ENCODE measurements at places on chromosomes 11 and 22. TPM values are rescaled to one million over a fixed set of nuclear protein-coding genes. Genes with fewer than 3 reads are reported as not detected.
A peak's percentile ranks its signal among the peaks of the same experiment; 100 is the strongest.

SGSM1 gene
- polyA plus RNA-seq = 0.03 TPM

- DNase-seq = no peak
- H3K27ac ChIP-seq = no peak overlapping the region
- H3K27me3 ChIP-seq = no peaks in the 10 kb centered on the region
- no peaks in the 10 kb centered on the region for H3K36me3 ChIP-seq
Measured at GRCh38 chr11:66919923-66920322, 38.3 kb downstream of the PC start.

DNA sequence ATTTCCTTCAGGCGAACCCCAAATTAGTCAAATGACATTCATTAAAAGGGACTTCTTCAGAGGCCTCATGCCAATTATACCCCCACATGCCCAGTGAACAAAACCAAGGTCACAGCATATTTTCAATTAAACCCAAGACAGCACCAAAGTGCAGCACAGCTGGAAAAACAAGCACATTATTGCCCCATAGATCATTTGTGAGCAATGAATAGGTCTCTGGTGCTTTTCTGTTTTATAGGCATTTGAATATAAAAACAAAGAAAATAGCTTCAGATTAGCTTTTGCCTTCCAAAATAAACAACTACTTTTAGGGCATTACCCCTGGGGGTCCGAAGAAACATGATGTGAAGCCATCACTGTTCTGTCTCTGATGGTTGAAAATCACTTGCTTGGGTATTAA lies 1319.9 kb downstream of the LRRC4C start:
- H3K27me3 ChIP-seq = no peaks in the 10 kb centered on the region
- no peaks in the 10 kb centered on the region for H3K36me3 ChIP-seq
- H3K4me3 ChIP-seq = no peak overlapping the region

- DNase-seq = no peak
- no peak overlapping the region for H3K4me3 ChIP-seq
- H3K27me3 ChIP-seq = no peaks in the 10 kb centered on the region
Measured at GRCh38 chr22:22865311-22866072, 22.1 kb upstream of the IGLL5 start.

GRCh38 chr11:33869481-33870422 lies 22.1 kb downstream of the LMO2 start:
- DNase-seq = peak; percentile 53
- peaks cover under 1% of the 10 kb centered on the region for H3K36me3 ChIP-seq
- peaks cover 11% of the 10 kb centered on the region for H3K4me1 ChIP-seq
- H3K27ac ChIP-seq = peak overlapping the region; percentile 73
- H3K27me3 ChIP-seq = no peaks in the 10 kb centered on the region

All from psoas muscle (tissue), 8 donors.